Fibroblast of pulmonary artery (primary cell): ENCODE measurements at places on chromosomes 5 and 9.

- no peak for DNase-seq
Measured at GRCh38 chr9:121075251-121076036, 689 bp downstream of the CNTRL start.

- peak; percentile 84 for DNase-seq
Measured at GRCh38 chr5:55154873-55155272, 5.1 kb upstream of the GPX8 start.

GRCh38 chr5:127254729-127255284 is 35.8 kb upstream of the MEGF10 start:
- DNase-seq = no peak

GRCh38 chr5:175659546-175660253 is 1.8 kb downstream of the HRH2 start:
- no peak for DNase-seq
